Cerebellar nuclear complex (tissue), 1 donor: ENCODE measurements at places on chromosomes 16 and 17.

- no peak for DNase-seq
Observed at GRCh38 chr16:17134586-17134985, 336.2 kb downstream of the XYLT1 start.

- no peak for DNase-seq
Observed at GRCh38 chr17:45794840-45795239, 10.7 kb downstream of the CRHR1 start.

DNA sequence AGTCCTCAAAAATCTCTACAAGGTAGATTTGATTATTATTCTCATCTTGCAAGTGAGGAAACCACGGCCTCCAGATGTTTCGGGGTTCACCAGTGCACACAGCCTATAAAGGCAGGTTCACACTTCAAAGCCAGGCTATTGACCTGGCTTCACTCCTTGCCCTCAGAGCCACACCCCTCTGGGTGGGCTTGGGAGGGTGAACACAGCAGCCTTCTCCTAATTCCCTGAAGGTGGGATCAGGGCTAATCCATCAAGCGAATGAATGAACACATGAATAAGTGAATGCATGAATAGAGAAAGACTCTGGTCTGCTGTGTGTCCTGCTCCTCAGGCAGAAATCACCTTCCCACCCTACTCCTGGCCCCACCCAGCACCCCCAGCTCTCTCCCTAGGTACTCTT, 139.0 kb downstream of the CYLD start:
- DNase-seq = no peak

DNA sequence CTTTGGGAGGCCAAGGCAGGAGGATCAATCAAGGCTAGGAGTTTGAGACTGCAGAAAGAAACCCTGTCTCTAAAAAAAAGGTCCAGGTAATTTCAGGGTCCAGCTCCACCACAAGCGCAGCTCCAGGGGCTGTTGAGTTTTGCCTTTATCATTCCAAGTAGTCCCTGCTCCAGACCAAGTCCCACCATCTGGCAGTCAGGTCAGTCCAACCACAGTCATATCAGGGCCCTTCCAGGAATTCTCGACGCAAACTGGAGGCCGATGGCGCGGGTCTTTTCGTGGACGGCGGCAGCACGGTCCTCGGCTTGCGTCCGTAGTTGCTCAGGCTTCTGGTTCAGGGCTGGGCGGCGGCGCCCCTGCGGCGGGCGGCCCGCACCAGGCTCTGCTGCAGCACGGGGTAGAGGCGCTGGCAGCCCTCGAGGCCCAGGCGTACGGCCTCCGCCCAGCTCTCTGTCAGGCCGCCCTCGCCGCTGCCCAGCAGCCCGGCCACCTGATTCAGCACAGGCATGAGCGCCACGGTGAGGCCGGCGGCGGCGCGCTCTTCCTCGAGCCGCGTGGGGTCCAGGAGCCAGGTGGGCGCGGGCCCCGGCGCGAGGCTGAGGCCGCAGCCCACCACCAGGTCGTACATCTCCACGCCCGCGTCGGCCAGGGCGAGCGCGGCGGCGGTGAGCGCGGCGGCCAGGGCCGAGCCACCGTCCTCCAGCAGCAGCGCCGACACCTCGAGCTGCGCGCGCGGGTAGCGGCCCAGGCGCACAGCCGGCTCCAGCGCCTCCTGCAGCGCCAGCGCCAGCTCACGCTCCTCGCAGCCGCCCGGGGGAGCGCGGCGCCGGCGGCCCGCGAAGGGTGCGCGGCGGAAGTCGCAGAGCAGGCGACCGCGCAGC, 752 bp downstream of the EXOSC6 start:
- no peak for DNase-seq

GRCh38 chr16:54341892-54342776, 55.5 kb upstream of the IRX3 start:
- DNase-seq = no peak

GRCh38 chr17:66445229-66445628, 142.8 kb downstream of the PRKCA start:
- no peak for DNase-seq

DNA sequence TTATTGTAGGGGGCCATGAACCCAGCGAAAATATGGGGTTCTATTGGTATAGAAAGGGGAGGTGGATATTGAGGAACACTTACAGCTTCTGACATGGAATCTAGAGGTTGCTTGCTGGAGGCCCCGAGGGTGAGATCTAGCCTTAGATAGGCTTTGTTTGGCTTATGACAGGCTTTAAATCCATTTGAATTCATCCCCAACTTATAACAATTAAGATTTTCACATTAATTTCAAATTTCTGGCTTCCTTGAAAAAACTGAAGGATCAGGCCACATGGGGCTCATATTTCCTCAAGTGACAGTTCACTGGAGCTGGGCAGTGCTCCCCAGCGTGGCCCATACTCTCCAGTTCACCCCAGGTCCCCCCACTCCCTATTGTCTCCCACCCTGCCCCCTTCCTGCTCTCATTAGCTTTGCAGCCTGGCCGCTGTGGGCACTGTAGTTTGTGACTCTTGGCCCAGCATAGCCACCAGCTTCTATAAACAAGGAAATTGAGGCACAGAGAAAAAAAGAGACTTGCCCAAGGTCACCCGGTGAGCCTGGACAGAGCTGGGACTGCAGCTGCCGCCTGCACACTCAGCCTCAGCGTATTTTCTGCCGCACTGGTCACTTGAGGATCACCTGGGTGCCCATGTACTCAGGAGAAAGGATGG, 19.8 kb upstream of the ADGRG1 start:
- DNase-seq = no peak

DNA sequence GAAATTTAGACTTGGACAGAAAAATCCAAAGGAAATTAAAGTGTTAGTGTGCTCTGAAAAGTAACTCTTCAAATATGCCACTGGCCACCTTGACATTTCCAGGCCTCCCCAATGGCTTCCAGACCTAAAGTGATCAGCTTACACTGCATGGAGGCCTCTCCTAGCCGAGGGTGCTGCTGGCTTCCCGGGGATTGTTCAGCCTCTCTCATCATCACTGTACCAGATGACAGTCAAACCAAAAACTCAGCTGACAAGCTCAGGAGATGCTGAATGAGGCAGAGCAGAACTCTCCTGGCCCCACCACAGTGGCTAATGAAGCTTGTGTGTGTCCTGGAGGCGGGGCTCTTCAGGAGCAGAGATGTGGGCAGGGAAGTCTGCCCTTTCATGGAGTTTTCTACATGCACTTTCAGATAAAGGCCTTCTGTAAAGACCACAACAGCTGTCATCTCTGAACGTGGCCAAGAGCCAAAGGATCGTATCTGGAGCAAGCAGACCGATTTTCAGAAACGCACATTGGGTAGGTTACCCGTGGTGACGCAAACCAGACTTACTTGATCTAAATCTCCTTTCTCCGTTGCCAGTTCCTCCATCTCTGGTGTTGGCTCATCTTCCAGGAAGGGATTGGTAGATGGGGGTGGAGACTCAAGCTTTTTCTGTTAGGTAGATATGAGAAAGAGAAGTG, 113.3 kb downstream of the VPS53 start:
- no peak for DNase-seq

DNA sequence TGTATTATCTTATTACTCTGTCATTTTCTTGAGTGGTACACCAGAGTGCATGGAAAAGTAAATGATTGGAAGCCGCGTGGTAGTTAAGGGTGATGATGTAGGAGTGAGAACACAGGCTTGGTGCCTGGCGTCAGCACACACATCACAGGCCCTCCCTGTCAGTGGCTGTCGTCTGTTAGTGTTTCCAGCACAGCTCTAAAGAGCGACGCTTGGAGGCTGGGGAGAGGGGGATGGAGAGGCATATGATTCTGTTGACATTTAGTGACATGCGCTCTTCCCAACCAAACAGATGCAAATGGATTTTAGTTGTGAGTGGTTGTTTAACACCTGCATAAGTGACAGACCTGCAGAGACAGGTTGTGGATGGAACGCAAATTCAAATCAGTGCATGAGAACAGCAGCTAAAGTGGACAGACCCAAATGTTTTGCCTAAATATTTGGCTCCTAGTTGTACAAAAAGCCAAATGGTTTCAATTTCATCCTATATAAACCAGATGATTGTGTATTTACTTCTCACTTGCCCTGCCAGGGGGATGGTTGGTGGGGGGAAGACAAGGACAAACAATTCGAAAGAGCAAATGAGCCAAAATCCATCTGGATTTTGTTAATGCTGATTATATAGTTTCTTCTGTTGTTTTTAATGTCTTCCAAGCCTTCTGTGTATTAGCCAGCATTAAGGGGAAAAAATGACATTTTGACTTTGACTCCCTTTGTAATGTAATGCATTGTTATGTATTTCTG, 222.3 kb downstream of the WWOX start:
- DNase-seq = no peak

DNA sequence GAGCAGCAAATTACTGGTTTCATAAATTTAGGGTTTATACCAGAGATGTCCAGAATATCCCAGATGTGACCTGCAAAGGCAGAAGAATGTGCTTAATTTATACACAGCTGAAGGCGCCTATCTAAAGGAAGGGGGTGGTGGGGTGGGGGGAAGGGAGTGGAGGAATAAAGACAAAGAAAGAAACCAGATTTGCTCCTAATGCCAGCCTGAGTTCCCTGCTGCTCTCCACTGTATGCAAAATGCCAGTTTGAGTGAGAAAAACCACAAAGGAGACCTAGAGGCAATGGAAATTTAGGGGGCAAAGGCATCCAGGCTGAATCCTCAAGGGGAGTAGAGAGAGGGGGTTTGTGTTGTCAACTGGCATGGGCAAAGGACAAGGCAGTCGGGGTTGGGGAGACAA, 161.5 kb upstream of the TOX3 start:
- no peak for DNase-seq

GRCh38 chr17:14737984-14738651, 437.2 kb downstream of the HS3ST3B1 start:
- no peak for DNase-seq

DNA sequence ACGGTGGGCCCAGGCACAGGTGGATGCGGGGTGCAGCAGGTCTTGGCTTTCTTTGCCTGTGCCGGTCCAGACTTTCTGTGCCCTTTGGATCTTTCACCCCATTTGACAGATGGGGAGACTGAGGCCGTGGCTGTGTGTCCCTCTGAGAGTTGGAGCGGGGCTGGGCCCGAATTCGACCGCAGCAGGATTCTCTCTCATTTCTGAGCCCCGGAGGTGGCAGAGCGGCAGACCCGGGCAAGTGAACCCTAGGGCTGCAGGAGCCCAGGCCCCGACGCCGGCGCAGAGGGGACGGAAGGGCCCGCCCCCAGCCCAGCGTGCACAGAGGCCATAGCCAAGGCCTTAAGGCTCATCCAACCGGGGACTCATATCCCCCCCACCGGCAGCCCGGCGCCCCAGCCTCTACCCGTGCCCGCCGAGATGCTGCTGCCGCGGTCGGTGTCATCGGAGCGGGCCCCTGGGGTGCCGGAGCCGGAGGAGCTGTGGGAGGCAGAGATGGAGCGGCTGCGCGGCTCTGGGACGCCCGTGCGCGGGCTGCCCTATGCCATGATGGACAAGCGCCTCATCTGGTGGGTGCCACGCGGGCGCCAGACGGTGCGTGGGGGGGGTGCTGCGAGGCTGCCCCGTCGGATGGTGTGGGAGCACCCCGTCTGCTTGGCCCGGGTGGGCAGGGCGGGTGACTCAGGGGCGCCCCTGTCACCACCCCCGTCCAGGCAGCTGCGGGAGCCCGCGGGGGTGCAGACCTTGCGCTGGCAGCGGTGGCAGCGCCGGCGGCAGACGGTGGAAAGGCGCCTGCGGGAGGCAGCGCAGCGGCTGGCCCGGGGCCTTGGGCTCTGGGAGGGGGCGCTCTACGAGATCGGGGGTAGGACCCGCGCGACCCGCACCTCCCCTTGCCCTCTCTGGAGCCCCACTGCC, 857 bp downstream of the TMC8 start:
- DNase-seq = no peak

GRCh38 chr17:2363851-2364762, 26.8 kb downstream of the SGSM2 start:
- no peak for DNase-seq

DNA sequence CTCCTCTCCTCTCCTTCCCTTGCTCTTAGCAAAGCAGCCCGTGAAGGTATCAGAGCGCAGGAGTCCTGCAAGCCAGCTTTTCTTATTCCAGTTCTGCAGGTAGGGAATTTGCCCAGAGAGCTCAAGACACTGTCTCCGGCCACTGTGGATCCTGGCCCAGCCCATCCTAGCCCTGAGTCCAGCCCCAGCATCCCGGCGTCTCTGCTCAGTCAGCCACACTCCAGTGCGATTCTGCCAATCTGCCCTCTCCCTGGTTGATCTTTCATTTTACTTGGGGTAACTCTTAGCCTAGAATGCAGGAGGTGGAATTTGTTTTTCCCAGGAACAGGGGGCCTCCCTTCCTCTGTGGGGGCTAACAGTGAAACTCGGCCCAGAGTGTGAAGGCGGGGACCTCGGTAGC, 176.9 kb upstream of the GSE1 start:
- DNase-seq = no peak

- no peak for DNase-seq
Observed at GRCh38 chr16:9521749-9522370, 430.4 kb downstream of the HAPSTR1 start.

DNA sequence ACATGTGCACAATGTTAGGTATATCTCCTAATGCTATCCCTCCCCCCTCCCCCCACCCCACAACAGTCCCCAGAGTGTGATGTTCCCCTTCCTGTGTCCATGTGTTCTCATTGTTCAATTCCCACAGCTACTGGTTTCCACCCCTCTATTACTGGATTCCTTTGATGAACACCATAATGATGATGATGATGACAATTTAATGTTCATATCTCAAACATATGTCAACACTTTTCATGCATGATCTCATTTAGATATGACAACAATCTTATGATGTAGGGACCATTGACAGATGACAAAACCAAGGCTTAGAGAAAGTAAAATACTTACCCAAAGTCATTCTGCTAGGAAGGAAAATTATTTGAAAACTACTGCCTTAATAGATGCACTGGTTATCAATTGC, 97.6 kb downstream of the TMEM114 start:
- no peak for DNase-seq

DNA sequence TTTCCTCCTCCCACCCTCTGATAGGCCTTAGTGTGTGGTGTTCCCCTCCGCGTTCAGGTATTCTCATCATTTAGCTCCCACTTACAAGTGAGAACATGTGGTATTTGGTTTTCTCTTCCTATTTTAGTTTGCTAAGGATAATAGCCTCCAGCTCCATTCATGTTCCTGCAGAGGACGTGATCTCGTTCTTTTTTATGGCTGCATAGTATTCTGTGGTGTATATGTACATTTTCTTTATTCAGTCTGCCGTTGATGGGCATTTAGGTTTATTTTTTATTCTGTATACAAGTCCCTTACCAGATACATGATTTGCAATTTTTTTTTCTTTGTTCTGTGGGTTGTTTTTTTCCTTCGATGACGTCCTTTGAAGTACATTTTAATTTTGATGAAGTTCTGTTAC, 18.8 kb upstream of the CDK5R1 start:
- DNase-seq = no peak

DNA sequence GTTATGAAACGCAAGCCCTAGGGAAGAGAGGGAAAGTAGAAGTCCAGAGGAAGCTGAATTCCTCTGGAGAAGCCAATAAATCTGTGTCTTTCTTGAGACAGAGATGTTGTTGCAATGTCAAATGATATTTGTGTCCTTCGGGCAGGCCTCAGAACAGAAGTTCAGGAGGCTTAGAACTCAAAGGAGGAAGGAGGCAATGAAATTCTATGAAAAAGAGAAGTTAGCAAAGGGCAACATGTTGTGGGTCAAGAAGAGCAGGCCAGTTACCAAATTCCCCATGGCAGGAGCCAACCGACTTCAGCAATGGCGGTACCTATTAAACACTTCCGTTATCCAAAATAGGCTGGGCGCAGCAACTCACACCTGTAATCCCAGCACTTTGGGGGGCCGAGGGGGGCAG, 109.0 kb upstream of the DHX40 start:
- DNase-seq = no peak
